Fibroblast of upper back skin (primary cell): ENCODE measurements at places on chromosomes 4 and X.
A peak's percentile ranks its signal among the peaks of the same experiment; 100 is the strongest.

GRCh38 chr4:53536328-53536727 is 55.0 kb downstream of the LNX1 start:
- DNase-seq: no peak

- DNase-seq: no peak
Observed at GRCh38 chr4:92477298-92477697, 173.5 kb downstream of the GRID2 start.

- no peak for DNase-seq
Observed at GRCh38 chr4:23958749-23959148, 68.9 kb upstream of the PPARGC1A start.

DNA sequence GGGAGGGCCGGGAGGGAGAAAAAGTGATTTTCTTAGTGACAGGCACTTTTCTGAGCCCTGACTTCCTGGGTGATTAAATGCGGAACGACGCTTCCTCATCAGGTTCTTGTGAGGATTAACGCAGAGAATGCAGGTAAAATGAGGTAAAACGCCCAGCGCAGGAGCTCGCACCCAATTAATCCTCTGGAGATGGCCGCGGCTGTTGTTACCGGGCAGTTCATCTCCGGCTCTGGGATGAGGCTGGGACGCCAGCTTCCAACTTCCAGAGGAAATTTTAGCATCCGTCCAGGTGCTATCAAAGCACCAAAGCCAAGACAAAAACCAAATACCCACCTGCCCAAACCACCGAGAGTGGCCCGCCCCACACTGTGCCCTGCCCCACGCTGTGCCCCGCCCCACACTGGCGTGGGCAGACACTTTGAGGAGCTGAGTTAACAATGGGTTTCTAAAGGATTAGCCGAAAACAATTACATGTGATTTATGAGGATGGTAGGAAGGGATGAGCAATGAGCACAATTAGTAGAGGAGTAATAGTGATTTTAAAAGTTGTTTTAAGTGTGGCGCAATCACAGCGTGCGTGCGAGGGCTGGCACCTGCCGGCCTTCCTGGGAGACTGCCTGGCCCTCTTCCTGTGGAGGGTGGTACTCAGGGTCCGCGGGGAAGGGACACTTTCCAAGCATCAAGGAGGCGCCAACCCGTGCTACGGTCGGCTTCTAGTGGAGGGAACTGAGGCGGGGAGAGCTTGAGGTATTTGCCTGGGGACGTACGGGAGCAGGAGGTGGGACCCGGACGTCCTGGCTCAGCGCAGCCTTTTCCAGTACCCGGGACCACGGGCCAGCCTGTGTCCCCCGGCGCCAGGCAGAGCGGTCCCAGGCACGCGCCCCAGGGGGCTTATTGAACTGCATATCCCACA is 41.6 kb upstream of the ADRA2C start:
- no peak for DNase-seq

DNA sequence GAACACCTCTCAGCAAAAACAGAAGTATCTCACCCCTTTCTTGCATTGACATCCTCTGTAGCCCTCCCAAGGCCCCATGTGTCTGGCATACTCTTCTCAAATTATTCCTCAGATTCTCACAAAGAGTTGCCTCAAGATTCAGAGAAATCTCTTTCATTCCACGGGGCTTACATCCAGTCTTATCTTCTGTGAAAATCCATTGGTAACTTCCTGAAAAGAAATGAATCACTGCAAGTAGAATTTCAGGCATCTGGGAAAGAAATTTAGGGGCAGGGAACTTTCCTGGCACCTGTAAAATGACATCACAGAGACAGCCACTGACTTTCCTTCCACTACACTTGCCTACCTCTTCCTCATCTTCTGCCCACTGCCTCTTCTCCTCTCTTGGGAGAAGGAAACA is 182.5 kb upstream of the ARHGEF9 start:
- DNase-seq: no peak

- peak; percentile 58 for DNase-seq
Observed at GRCh38 chrX:48591255-48591791, 6.0 kb upstream of the WDR13 start.

GRCh38 chr4:11297201-11297600 is 131.5 kb downstream of the HS3ST1 start:
- DNase-seq: peak; percentile 2

GRCh38 chrX:149881081-149881711 is at the start of gene MAGEA8:
TSS of gene MAGEA8 (plus strand) at chrX:149881183. CDS start at chrX:149884273, 3,090 bp downstream.
- no peak for DNase-seq

GRCh38 chrX:102546828-102547493 is 30.4 kb upstream of the TMSB15A start:
- DNase-seq: no peak

DNA sequence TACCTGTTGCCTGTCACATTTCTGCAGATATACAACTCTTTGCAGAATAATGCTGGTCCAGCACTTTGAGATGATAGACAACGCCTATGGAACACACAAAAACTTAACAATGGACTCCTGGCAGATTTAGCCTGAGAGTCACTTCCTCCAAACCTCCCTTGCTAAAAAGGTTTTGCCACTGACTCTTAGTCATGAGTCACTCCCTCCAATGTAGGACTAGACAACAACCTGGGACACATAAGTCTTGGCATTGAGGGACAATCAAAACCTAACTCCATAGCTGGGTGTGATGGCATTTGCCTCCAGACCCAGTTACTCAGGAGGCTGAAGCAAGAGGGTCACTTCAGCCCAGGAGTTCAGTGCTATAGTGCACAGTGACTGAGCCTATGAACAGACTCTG is 22.0 kb upstream of the EIF4E start:
- DNase-seq: no peak

DNA sequence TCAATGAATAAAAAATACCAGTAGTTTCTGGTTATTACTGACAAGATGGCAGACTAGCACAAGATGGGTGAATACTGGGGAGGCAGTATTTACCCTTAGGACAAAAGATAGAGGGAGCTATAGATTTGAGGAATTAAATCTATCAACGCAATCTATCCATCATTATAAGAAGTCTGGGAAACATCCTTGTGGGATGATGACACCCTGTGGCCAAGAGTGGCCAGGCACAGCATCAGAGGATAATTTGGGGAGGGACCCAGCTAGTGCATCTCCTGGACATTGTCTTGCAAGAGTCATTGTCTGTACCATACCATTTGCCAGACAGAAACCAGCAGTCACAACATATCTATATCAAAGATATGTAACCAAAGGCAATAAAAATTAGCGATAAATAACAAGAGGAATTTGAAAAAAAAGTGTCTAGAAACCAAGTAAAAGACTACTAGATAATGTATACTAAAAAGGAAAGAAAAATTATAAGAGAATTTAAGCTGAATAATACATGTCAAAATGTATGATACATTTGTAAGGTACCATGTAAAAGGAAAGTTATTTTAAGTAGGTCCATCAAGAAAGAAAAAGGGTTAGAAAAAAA is 22.9 kb downstream of the KCTD8 start:
- peak; percentile 8 for DNase-seq

DNA sequence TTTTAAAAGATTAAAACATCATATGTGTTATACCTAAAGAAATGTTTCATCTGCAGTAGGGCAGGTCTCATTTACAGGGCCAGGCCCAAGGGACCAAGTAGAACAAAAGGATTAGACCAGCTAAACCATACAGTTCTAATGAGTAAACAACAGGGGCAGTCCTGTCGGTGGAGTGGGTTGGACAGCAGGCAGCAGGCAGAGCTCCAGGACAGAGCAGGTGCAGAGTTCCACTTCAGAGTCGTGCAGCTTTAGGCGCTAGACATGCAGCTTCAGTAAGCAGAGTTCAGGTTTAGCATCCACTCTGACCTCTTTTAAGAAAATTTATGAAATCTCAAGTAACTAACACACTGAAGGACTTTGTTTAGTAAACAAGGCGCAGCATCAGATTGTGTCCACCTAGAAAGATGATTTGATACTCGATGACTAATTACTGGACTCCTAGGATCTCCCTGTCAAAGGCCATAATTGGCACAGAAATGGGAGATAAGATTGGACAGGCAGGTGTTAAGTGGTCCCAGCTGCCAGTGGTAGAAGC is 487.7 kb upstream of the INTU start:
- no peak for DNase-seq

GRCh38 chrX:72620550-72621145 is 48.0 kb upstream of the HDAC8 start:
- DNase-seq: peak; percentile 73

GRCh38 chr4:83618991-83619645 is 83.2 kb downstream of the GPAT3 start:
- peak; percentile 51 for DNase-seq

DNA sequence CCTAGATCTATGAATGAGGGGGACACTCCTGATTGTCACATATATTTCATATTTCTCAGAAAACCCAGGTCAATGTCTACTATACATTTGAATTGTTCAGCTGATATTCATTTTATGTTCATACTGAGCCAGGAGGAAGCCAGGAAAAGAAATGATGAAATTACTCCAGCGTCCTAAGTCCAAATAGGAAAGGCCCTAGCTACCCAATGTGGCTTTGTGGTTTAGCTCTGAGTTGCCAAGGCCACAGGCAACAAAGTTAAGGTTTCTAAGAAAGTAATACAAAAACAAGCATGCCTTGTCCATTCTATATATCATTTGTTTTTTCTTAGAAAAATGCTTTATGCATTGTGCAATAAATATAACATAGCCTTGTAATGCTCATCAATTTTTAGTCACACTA is 4.5 kb upstream of the CSN2 start:
- no peak for DNase-seq

DNA sequence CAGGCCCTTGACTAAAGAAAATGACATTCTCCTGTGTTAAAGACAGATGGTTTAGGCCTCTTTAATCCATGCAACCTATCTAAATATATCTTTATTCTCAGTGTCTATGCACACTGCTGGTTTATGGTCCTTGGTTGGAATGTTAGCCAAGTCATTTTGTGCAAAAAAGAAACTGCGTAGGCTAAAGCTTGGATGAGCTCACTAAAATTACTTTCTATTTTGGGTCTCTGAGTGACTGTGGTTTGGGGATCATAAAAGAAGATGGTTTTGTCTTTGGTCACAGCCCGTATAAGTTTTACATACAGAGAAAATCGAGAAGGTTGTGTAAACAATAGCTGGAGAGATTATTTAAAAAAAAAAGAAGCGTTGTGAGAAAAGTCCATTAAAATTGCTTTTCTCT is 443.6 kb downstream of the UBE2NL start:
- DNase-seq: peak; percentile 8

GRCh38 chr4:169312690-169313422 is 42.1 kb upstream of the SH3RF1 start:
- DNase-seq: no peak

DNA sequence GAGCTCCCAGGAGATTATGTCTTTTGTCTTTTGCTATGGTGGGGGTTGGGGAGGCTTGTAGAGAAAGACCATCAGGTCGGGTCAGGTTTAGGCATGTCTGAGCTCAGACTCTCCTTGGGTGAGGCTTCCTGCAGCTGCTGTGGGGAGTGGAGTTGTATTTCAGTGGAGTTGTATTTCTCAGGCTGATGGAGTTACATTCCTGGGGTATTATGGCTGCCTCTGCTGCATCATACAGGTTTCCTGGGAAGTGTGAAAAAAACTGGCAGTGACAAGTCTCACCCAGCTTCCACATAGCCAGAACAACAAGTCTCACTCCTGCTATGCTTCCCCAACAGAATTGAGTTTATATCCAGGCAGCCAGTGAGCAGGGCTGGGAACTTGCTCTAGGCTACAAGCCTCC is 119.3 kb downstream of the VSIG4 start:
- DNase-seq: no peak

DNA sequence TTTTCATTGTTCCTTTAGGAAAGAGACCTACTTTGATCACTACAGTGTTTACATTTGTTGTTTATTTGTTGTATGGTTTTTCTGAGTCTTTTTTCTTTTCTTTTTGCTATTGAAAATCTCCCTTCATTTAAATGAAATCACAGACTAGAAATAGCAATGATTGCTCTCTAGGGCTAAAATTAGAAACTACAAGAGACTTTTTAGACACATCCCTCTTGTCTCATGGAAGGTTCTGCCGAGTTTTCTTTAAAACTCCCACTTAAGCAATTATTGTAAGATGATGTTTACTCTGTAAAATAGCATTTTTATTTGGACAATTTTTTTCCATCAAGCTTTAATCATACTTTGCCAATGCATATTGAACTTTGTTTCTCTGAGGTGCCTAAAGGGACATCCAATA is 136.6 kb downstream of the PALLD start:
- DNase-seq: no peak

- DNase-seq: no peak
Observed at GRCh38 chr4:72374159-72374558, 194.9 kb downstream of the ADAMTS3 start.

DNA sequence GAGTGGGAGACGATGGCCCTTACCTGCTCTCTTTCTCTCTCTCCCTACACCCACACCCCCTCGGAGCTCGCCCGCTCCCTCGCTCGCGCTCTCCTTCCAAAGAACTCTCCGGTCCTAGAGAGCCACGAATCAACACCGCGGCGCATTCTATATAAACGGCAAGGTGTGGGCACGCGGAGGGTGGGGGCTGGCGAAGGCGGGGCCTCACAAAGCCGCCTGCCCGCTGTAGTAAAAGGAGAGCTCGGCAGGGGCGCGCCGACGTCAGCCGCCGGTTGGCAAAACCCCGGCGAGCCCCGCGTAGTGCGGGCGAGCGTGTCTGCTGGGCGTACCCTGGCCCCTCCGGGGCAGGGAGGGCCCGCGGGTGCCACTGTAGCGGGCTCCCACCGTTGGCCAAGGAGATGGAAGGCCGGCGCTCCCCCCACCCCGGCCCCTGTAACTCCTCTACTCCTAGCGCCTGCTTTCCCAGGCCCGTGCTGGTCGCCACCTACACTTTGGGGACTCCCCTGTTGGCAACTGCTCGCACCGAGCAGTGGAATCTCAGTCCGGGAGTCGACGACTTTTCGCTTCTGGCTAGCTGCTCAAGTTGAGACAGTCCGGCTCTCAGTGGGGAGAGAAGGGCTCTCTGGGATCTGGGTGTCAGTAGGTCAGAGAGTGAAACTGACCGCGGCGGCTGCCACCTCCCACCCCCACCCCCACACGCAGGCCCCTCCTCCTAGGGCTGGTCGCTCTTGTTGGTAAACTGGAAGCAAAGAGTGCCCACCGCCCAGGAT is 325.5 kb upstream of the F9 start:
- DNase-seq: peak; percentile 2

DNA sequence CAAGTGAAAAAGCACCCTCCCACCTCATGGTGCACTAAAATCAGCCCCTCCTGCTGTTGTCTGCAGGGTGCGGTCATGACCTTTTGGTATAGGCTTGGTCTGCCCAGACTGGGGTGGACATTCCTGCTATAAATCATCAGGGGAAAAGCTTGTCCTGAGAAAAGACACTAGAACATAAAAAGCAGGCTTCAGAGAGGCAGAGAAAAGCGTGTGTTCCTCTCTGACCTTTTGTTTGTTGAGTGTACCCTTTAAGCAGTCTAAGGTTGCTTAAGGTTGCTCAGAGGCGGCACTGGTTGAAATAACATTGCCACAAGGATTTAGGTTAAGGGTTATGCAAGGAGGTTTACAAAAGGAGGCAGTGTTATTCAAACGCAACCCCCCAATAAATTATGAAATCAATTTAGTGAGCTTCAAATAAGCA is 43.5 kb downstream of the CCDC158 start:
- no peak for DNase-seq

DNA sequence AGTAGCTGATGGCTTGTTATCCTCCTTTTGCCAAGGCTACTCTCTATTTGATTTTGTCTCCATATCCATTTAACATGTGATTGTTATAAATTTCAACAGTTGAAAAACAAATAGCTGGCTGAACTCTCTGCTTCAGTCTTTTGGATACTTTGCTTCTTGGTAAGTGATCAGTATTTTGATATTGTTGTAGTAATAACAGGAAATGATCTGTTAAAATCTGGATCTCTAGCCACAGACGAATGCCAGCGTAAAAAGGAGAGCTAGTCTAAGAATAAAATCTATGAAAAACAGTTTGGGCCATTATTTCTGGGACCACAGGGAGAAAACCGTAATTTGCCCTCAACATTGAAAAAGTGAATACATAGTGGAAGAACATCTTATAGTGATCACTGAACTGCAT is 113.8 kb downstream of the ANAPC10 start:
- no peak for DNase-seq

GRCh38 chr4:78446619-78447018 is 105.0 kb upstream of the ANXA3 start:
- DNase-seq: no peak
